ENCODE measurements at places on chromosomes 6 and 20.

GRCh38 chr6:30491991-30492952 is 3.0 kb downstream of the HLA-E start:
- no peak for DNase-seq

DNA sequence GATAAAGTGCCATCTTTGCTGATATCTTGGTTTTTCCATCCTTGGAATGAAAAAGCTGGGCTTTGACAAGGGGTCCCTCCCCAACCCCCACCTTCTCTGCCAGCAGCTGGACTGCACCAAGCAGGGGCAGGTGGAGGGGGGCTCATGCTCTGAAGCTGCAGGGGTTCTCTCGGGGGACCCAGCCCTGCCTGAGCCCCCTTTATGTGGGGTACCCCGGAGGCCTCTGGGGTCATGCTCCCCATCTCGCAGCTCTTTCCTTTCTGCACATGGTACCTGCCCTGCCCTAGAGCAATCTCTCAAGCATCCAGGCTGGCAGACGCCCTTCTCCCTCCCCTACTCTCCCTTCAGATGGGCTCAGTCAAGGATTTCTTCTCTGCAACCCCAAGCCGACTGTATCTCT is 146.7 kb upstream of the PTPN1 start:
- no peak for DNase-seq

- DNase-seq: no peak
Observed at GRCh38 chr6:161341638-161342037, 67.8 kb upstream of the AGPAT4 start.

GRCh38 chr20:610130-611046 is at the start of gene TCF15:
TSS of gene TCF15 (minus strand) at chr20:610309. CDS start at chr20:610237, 72 bp downstream.
- DNase-seq: peak; percentile 7

- DNase-seq: no peak
Observed at GRCh38 chr20:58897488-58897887, 45.0 kb downstream of the GNAS start.

DNA sequence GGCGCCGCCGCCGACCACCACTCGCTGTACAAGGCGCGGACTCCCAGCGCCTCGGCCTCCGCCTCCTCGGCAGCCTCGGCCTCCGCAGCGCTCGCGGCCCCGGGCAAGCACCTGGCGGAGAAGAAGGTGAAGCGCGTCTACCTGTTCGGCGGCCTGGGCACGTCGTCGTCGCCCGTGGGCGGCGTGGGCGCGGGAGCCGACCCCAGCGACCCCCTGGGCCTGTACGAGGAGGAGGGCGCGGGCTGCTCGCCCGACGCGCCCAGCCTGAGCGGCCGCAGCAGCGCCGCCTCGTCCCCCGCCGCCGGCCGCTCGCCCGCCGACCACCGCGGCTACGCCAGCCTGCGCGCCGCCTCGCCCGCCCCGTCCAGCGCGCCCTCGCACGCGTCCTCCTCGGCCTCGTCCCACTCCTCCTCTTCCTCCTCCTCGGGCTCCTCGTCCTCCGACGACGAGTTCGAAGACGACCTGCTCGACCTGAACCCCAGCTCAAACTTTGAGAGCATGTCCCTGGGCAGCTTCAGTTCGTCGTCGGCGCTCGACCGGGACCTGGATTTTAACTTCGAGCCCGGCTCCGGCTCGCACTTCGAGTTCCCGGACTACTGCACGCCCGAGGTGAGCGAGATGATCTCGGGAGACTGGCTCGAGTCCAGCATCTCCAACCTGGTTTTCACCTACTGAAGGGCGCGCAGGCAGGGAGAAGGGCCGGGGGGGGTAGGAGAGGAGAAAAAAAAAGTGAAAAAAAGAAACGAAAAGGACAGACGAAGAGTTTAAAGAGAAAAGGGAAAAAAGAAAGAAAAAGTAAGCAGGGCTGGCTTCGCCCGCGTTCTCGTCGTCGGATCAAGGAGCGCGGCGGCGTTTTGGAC is 2.0 kb downstream of the SOX4 start:
- DNase-seq: no peak

GRCh38 chr6:29941016-29941415 is 1.3 kb upstream of the HLA-A start:
- no peak for DNase-seq

GRCh38 chr20:46688151-46689081 is 828 bp downstream of the TP53RK start:
- DNase-seq: no peak

- DNase-seq: no peak
Observed at GRCh38 chr6:22357724-22358189, 60.9 kb upstream of the PRL start.

GRCh38 chr6:153401751-153402150 is 270.7 kb upstream of the RGS17 start:
- DNase-seq: no peak

DNA sequence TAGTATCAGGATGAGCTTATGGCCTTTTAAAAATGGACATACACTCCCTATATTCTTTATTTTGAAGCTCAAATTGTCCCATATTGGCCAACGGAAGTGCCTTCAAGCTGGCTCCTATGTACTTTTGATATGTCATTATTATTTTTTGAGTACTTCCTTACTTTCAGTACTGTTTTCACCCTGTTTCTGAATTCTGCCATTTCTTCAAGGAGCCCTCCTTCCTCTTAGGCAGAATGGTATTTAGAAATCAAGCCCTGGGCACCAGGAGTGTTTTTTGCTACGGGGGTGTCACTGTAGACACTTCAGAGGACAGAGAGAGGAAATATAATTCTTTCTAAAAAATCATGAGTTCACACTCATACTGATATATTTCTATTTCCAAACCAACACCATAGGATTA is 5.5 kb upstream of the MYLK4 start:
- no peak for DNase-seq

DNA sequence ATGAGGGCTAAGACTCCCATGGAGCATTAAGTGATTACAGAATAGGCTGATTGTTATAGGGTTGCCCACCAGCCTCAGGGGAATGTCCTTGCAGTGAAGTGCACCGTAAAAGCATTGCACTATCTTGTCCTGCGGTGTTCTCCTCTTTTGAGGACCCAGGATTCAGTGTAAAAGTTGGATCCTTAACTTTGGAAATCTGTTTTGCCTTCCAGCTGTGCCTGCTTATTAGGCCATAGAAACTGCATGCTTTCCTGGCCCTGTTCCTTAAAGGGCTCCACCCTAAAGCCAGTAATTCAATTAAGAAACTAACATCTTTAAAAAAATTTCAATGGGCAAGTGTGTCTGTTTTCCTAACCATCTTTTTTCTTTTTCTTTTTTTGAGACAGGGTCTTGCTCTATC is 25.4 kb upstream of the NOTCH4 start:
- no peak for DNase-seq

- DNase-seq: peak; percentile 55
Observed at GRCh38 chr20:50146732-50147662, 6.5 kb downstream of the PEDS1 start.

DNA sequence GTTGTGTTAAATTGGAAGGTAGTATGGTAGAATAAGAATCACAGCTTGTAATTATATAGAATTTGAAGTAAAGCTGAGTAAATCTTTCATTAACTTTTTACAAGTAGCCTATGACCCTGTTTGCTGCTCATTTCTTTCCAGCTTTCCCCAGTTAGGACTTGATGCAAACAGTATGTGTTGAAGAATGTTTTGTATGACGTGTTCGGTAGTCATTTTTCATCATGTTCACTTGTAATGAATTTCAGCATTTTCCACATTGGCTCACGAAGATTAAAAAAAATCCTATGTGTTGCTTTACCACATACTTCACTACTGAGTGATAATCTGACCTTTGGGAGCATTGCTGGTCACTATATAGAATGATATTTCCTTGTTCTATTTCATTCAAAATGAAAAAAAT is 162.4 kb downstream of the CDKAL1 start:
- DNase-seq: no peak

- DNase-seq: no peak
Observed at GRCh38 chr6:53830366-53830765, 35.6 kb downstream of the LRRC1 start.

DNA sequence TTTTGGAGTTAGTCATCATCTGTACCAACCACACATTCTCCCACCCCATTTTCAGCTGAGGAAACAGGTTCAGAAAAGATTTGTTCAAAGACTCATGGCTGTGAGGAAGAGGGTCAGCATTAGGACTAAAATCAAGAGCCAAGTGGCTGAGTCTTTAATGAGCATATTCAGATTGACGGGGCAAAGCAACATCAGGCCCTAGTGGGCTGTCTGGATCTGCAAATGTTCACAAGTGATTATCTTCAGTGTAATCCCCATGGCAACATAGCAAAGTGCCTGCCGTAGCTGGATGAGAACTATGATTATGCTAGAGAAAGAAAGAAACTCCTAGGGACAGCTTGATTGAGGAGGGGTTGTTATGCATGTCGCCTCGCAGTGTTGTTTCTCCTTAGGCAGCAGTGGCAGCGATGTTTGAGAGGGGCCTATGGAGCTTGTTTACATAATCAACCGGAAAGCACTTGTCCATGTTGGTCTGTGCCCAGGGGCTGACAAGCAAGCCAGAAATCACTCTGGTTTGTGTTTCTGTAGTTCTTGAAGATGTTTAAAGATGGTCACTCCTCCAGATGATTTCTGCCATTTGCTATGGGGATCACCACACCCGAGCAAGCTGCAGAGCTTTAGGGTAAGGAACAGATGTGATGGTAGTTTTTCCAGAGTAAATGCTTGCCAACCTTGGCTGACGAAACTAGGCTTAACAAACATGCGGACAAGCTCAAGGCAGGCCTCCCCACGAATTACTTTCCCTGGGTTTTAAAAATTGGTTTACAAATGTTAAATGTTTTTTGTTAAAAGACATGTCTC is 124.3 kb upstream of the MLIP start:
- DNase-seq: no peak

GRCh38 chr20:48668451-48668946 is 159.3 kb downstream of the PREX1 start:
- DNase-seq: no peak

GRCh38 chr6:113414511-113414910 is 442.6 kb upstream of the MARCKS start:
- DNase-seq: no peak

- DNase-seq: no peak
Observed at GRCh38 chr6:134238960-134239795, 78.7 kb downstream of the SGK1 start.

GRCh38 chr6:16596616-16597331 is 164.5 kb downstream of the ATXN1 start:
- DNase-seq: no peak

DNA sequence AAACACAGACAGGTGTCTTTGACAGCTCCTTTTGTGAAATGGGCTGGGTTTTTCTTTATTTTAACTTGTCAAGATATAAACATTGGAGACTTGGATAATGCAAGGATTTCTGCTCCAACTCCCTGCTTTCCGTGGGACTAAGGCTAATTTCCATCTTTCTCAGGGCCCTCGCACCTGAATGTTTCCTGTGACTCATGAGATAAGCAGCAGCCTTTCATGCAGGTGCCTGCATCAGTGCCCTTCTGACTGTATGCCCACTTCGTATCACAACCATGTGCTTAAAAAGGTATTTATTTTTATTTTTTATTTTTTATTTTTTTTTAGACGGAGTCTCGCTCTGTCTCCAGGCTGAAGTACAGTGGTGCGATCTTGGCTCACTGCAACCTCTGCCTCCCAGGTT is 736.1 kb downstream of the DOK5 start:
- DNase-seq: no peak

- no peak for DNase-seq
Observed at GRCh38 chr6:16949716-16950115, 152.1 kb upstream of the STMND1 start.

DNA sequence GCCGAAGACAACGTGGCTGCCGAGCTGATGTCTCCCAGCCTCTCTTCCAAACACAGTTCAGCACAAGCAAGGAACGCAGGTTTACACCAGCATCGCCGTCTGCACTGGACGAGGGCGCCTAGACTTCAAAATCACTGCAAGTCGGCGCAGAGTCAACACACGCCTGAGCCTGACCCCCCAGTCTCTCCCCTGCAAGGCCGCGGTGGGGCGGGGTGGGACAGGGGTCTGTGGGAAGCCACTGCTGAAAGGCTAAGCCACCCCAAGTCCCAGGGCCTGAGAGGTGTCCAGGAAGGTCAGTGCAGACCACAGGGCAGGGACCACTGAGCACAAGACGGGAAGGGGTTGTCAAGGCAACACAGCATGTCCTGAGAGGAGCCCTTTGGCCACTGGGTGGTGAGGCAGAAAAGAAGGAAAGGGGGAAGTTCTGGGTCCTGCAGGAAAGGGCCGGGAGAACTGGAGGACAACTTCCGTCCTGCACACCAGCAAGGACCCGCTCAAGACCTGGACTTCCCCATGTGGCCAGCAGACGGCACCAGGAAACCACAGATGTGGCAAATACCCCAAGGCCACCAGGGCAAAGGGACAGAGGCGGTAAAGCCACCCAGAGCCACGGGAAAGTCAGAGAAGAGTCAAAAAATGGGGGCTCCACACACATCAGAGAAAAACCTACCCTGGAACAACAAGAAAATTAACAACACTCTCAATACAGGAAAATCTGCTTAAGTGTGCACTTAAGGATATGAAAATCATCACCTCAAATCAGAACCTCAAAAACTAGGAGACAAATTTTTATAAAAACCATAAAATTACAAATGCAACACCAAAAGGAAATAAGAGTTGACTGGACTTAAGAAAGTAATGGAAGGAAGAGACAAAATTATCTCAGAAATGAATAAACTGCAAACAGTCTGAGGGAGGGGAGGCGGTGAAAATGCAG is 84.8 kb downstream of the TAF4 start:
- DNase-seq: no peak

GRCh38 chr6:55659304-55659703 is 80.3 kb upstream of the HMGCLL1 start:
- no peak for DNase-seq

- no peak for DNase-seq
Observed at GRCh38 chr6:139736325-139736906, 362.0 kb upstream of the CITED2 start.

GRCh38 chr6:111147440-111147839 is 60.1 kb downstream of the SLC16A10 start:
- no peak for DNase-seq

DNA sequence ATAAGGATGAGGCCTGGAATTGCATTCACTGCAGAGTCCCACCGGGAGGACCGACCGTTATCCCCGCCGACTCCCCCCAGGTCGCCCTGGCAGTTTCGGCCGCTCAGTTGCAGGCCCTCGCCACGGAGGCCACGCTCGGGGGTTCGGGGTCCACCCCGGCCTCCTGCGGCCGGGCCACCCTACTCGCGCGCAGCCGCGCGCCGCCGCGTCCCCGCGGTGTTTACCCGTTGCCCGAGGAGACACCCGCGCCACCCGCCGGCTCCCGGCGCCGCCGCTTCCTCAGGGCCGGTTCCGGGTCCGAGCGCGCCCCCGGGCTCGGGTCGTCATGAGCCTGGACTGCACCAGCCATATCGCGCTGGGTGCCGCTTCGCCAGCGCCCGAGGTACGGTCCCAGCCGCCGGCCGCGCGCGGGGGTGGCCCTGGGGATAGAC is at the start of gene CCDC170:
Gene CCDC170 (plus strand): TSS at position 214 of the 431 bp plus-strand sequence. CDS start 112 bp downstream, at position 326.
- DNase-seq: no peak

GRCh38 chr6:8245726-8246125 is 143.4 kb upstream of the EEF1E1 start:
- DNase-seq: no peak

GRCh38 chr6:89284963-89285735 is 29.9 kb downstream of the GABRR2 start:
- no peak for DNase-seq

All from stimulated activated CD4-positive, alpha-beta T cell treated with anti-CD3 and anti-CD28 coated beads, Interleukin-12 subunit alpha, Interleukin-12 subunit beta, amount 100 ng/mL, for 48 hours (primary cell).